Stimulated activated CD8-positive, alpha-beta memory T cell treated with anti-CD3 and anti-CD28 coated beads, Interleukin-15, amount 100 ng/mL, for 4 hours (primary cell): ENCODE measurements at places on chromosomes 6 and 20.

DNA sequence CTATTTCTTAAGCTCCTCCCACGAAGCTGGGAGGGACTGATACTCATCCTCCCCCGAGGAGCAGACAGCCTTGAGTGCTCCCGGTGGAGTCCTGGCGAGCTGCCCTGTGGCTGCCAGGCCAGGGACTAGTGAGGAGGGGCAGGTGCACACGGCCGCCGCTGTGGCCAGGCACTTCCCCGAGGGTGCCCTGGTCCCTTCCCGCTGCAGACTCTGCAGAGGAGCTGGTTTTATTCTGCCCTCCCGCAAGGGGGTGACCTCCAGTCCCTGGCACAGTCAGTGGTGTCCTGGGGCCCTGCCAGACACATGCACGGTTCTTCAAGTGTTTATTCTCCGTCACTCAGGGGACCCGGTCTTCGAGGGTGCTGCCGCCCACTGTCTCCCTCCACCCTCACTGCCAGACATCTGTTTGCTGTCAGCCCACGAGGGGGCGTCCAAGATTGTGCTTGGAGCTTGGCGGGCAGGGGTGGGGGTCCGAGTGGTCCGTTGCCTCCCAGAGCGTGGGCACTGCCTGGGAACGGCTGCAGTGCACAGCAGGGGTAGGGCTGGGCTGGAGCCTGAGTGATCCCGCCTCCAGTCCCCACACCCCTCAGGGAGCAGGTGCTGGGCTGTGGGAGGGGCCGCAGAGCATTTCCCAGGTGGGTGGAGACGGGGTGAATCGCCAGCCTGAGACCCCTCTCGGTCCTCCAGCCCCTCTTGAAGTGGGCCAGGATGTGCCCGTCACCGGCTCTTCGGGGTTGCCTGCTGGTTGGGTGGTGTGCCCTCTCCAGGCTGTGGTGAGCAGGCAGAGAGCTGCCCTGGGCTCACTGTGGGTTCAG, 3.1 kb upstream of the CABLES2 start:
- DNase-seq: no peak

- no peak for DNase-seq
Observed at GRCh38 chr6:156720691-156721685, 56.2 kb upstream of the ARID1B start.

DNA sequence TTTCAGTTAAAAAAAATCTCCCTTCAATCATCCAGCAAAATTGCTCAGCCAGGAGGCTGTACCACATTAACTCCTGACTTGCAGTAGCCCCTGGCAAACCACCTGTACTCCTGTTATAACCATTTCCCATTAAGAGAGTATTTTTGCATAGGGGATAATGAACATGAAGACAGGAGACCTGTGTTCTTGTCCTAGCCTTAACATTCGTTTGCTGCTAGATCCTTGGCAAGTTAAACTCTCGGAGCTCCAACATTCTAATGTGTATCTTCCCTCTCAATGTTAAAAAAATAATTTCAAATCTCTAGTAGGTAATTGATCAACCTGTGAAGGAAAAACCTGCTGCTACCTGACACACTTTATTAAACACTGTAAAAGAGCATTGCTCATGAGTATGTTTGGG, 8.4 kb upstream of the TMEM200A start:
- no peak for DNase-seq

- no peak for DNase-seq
Observed at GRCh38 chr6:78559056-78559455, 308.3 kb upstream of the IRAK1BP1 start.
